Stimulated activated CD4-positive, alpha-beta T cell treated with anti-CD3 and anti-CD28 coated beads, Interleukin-1b, Interleukin-23, amount 100 ng/mL, for 1 hour (primary cell): ENCODE measurements at places on chromosomes 6 and 20.

DNA sequence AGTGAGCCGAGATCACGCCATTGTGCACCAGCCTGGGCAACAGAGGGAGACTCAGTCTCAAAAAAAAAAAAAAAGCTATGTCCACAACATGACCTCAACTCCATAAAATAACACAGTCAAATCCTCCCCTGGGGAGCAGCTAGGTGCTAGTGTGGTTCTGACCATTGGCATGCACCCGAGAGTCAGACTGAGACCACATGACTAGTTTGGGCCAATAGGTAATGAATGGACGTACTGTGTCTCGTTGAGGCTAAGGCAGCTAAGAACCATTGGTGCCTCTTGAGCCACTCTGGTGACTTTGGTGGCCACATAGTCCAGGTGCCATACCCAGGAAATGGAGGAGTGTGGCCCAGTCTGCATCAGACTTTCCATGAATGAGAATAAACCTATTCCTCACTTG lies 40.3 kb downstream of the ATP9A start:
- no peak for DNase-seq

DNA sequence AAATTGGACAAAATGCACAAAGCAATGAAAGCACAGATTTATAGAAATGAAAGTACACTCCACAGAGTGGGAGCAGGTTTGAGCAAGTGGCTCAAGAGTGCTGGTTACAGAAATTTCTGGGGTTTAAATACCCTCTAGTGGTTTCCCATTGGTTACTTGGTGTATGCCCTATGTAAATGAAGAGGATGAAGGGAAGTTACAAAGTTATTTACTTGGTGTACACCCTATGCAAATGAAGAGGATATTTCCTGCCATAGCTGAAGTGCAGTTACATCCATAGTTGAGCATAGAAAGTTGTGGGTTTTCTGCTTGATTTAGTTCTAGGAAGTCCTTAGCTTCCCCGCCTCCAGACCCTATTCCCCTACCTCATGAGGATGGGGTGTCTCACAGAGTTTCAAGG lies 22.7 kb downstream of the BCAS1 start:
- no peak for DNase-seq

DNA sequence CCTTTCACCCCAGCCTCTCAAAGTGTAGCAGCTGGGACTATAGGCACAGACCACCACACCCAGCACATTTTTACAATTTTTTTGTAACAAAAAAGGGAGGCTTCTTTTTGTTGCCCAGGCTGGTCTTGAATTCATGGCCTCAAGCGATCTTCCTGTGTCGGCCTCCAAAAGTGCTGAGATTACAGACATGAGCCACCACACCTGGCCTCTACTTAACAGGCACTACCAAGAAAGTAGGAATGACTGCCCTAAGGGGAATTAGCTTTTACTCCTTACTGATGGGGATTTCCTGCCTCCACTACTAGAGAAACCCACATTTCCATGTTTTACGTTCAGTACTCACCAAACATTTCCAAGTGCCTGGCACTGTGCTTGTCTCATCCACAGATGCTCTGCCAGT lies 109.6 kb downstream of the CARMIL1 start:
- DNase-seq = no peak

- no peak for DNase-seq
Measured at GRCh38 chr6:12890171-12890790, 173.7 kb downstream of the PHACTR1 start.

DNA sequence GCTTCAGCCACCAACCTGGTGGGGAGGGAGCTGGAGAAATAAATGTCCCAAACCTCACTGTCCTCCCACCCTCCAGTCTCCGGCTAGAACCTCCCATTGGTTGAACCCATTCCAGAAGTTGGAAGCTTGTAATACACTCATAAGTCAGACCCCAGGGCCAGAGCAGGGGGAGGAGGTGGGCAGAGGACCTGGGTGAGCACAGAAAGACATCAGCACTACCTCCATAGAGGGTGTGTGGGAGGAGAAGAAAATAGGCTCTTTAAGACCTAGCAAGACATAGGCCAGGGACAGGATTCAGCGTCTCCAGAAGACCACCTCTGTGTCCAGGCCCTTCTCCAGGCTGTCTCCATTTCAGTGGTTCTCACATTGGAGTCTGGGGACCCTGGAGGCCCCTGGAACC lies 73.3 kb upstream of the TOP1 start:
- no peak for DNase-seq

DNA sequence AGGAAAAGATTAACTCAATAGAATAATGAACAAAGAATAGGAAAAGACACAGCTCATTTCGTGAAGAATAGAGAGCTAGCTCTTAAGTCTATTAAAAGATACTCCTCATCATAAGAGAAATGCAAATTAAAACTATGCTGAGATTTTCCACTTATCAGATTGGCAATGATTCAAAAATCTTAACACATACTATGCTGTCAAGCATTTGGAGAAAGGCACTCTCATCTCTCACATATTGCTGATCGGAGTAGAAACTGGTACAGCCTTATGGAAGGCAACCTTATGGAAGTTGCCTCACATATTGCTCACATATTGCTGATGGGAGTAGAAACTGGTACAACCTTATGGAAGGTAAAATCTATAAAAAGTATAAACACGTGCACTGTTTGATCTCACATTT lies 21.4 kb upstream of the PLAGL1 start:
- no peak for DNase-seq

DNA sequence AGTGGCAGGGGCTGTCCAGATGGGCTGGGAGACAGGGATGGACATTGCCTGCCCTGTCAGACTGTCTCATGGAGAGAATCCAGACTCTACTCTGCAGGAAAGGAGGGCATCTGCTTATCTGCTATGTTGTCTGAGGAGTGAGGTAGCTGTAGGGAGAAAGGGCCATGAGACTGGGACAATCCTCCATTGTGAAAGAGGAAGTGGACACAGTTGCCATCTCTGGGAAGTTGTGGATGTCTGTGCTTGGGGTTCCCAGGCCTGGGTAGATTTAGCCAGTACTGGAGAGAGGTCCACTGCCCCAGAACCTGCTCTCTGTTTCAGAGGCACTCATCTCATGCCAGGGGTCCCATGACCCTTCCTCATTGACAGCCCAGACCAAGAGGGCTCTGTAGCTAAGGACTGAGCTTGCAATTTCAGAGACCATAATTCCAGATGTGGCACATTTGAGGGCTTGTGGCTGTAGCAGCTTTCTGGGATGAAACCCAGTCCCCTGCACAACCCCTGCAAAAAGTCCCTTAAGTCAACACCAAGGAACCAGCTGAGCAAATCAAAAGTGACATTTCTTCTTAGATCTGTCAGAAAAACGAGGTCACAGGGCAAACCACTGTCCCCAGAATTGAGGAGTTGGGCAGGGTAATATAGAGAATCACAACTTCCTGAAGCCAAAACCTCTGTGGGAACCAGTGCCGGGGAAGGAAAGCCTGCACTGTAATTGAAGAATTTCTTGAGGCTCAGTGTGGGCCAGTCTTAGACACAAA lies 4.1 kb upstream of the SIRPG start:
- no peak for DNase-seq

GRCh38 chr20:6519556-6519955 lies 247.9 kb upstream of the BMP2 start:
- DNase-seq = no peak

DNA sequence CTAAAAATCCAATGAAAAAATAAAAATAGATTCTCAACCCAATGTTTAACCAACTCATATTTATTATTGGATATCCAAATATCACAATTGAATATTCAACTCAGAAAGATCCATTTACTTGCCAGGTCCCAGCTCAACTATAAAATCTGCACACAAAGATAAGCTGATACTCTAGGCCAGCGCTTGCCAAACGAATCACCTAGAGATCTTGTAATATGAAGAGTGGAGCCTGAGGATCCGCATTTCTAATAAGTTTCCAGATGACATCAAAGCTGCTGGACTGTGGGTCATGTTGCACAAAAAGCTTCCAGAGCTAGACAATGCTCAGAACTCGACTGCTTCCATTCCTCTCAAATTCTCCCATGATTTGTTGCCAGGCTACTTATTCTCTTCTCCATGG lies 51.7 kb upstream of the HSF2 start:
- no peak for DNase-seq

- peak; percentile 38 for DNase-seq
Measured at GRCh38 chr6:28838634-28839442, 84.9 kb downstream of the TRIM27 start.

DNA sequence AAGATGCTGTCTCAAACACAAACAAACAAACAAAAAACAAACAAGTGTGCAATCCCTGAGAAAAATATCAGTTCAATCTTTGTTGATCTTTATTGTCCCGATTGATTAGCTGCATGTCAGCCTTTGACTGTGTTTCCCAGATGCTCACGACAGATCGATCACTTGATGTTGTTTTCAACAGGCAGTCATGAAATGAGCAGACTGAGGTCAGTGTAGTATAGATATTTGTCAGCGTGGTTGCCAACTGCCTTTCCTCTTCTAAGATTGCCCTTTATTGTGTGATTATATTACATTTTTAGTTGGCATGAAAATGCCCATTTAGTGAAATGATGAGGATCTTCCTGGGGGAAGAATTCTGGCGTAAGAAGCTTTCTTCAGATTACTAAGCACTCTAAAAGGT lies 25.6 kb downstream of the UTRN start:
- DNase-seq = no peak

DNA sequence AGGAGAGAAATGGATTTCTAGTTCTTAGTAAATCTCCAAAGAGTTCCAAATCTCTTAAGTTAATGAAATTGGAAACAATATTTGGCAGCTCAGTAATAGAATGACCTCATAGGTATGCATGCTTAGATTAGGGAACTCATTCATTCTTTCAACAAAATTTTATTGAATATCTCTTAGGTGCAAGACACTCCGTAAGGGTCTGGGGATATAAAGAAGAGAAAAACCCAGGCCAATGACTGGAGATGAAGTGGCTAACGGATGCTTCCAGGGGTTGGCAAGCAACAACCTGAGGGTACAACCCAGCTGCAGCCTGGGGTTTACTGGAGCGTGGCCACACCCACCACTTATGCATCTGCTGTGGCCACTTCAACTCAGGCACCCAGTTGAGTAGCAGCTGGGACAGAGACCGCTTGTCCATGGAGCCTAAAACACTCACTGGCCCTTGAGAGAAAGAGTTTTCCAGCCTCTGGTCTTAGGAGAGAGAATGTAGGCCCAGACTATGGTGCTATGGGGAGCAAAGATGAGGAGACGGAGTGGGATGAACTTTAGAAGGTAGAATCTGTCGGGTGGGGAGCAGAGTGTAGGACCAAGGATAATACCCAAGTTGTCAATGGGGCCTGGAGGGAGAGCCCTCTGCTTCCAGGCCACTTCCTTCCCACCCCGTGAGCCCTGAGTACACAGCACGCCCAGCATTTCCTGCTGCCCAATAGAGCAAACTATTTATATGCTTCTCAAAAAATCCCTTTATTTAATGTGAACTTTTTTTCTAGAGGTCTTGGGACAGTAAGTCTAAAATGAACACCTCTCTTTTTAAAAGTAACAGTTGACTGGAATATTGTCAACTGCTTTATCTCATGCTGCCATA lies 46.8 kb upstream of the PXDC1 start:
- no peak for DNase-seq

GRCh38 chr20:47067776-47068175 lies 173.1 kb downstream of the EYA2 start:
- no peak for DNase-seq

DNA sequence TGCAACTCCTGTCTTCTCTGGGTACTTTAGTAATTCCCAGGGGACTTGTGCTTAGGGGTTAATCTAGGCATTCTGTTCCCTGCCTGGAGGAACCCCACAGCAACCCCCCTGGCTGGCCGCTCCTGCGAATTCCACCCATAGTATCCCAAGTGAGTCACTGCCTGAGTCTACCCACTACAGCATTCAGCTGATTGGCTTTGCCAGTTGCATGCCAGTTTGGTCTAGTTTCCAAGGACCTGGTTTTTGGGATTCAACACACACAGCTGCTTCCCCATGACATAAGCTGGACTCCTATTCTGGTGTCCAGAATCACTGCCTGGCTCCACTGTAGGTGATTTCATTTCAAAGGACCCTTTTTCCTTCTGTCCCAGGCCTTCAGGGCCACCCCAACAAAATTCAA lies 40.3 kb downstream of the PLCG1 start:
- DNase-seq = no peak

DNA sequence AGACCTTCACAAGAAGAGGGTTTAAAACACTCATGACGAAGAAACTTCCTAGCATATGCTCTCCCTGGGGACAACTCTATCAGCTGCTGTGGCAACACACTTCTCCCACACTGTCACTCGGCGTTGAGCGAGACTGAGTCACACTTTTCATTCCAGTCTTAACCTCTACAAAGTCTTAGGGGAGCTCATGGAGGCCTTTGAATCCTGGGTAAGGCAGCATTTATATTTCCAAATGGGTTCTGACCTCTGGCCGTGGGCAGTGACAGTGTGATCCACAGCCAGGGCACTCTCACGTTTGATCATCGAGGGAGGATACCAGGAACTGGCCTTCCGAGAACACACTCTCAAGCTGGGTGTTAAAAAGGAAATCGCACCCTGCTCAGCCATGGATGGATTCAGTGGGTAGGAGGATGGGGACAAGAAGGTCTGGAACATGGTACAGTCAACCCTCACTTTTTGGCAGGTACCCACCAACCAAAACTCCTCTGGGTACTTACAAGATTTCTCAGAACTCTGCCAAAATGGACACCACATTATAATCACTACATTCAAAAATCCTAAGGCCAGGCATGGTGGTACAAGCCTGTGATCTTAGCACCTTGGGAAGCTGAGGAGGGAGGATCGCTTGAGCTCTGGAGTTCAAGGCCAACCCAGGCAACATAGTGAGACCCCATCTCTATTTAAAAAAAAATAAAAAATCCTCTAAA lies 19.6 kb downstream of the RRBP1 start:
- no peak for DNase-seq

GRCh38 chr6:170067181-170067641 lies 223.7 kb downstream of the DLL1 start:
- DNase-seq = no peak

- no peak for DNase-seq
Measured at GRCh38 chr6:45946352-45946751, 69.3 kb downstream of the CLIC5 start.

DNA sequence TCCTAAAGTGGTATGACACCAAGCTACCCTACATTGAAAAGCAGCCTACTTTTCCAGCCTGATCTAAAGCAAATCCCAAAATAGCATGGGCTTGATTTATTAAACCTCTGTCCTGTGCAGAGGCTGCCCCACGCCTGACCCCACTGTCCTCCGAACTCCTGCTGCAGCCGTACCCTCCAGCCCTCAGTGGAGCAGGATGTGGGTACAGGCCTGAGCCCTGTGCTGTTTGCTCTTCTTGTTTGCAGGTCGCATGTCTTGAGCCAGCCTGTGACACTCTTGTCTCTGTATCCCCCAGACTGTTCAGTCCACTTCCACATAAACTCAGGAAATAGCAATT lies 61.2 kb downstream of the RPP40 start:
- DNase-seq = no peak

- no peak for DNase-seq
Measured at GRCh38 chr20:47319517-47320252, 36.8 kb downstream of the ZMYND8 start.
